Mucosa of gallbladder (tissue), 1 donor: ENCODE measurements at places on chromosomes 1 and 21. TPM values are rescaled to one million over a fixed set of nuclear protein-coding genes. Genes with fewer than 3 reads are reported as not detected.

GRCh38 chr1:156618853-156619581 is at the start of gene HAPLN2:
Gene HAPLN2, plus strand, starts transcription at chr1:156619415. Its CDS starts 4,076 bp downstream, at chr1:156623491.
- DNase-seq, result no peak

GRCh38 chr1:168333562-168334276 is 53.0 kb downstream of the TBX19 start:
- no peak for DNase-seq

GRCh38 chr1:221150996-221151395 is 271.8 kb downstream of the HLX start:
- DNase-seq, result no peak

GRCh38 chr1:241660424-241660972 is 8.4 kb downstream of the WDR64 start:
- no peak for DNase-seq

GRCh38 chr1:215772151-215772550 is 205.0 kb downstream of the KCTD3 start:
- DNase-seq, result no peak

DNA sequence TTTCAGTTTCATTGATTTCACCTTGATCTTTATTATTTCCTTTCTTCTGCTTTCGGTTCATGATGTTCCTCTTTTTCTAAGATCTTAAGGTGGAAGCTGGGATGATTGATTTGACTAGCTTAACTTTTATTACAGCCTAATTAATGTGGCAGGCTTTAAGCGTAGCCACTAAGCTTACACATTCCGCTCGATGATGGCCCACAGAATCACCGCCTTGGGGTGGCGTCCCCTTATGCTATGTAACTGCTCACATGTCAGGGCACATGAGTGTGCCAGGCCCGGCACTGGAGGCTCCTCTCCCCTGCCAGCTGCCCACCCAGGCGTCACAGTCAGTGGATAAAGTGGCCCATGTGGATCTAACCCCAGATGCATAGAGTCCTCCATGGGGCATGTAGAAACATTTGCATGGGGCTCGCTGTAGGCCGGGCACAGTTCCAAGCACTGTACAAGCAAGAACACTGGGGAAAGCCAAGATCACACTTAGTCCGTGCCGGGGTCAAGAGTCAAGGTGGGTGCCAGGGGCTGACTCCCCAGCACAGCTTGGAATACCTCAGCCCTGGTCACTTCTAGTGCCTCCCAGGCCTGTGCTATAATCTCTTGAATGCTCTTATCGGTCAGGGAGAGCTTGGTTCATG is 41.7 kb downstream of the PKNOX1 start:
- no peak for DNase-seq

DNA sequence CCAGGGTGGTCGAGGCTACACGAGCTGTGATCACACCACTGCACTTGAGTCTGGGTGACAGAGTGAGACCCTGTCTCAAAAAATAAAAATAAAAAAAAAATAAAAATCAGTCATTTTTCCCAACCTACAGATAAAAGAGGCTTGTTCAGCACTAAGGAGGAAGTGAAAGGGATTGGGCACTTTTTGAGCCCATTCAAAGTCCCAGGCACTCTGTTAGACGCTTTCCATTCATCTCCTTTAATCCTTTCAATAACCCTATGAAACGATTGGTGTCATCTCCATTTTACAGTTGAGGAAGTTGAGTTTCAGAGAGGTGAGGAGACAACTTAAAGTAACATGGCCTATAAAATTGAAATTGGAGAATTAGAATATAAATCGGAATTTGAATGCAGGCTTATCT is 10.4 kb upstream of the AGO4 start:
- DNase-seq, result no peak

DNA sequence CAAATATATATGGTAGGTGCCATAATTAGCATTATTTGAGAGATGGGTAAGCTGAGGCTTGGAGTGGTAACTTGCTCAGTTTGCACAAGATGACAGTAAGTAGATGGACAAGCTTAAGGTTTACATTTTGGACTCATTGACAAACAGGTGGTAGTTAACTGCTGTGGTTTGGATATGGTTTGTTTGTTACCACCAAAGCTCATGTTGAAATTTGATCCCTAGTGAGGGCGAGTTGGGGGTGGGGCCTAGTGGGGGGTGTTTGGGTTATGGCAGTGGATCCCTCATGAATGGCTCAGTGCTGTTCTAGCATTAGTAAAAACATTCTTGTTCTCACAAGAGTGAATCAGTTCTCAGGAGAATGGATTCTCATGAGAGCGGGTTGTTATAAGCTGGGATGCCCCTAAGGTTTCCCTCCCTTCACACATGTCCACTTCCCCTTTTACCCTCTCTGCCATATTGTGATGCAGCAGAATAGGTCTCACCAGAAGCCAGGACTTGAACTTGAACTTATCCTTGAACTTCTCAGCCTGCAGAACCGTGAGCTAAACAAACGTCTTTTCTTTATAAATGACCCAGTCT is 6.6 kb upstream of the PRRX1 start:
- DNase-seq, result no peak

GRCh38 chr1:162397943-162398560 is 13.9 kb downstream of the SH2D1B start:
- DNase-seq, result no peak

DNA sequence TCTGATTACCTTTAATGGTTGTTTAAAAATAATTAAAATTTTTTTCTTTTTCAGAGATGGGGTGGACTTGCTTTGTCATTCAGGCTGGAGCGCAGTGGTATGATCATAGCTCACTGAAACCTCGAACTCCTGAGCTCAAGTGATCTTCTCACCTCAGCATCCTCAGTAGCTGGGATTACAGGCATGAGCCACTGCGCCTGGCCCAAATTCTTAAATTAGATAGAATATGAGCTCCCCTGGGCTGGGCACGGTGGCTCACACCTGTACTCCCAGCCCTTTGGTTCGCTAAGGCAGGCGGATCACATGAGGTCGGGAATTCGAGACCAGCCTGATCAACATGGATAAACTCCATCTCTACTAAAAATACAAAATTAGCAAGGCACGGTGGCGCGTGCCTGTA is 17.0 kb downstream of the CERS2 start:
- no peak for DNase-seq

- DNase-seq, result no peak
Measured at GRCh38 chr21:17391811-17392340, 121.0 kb upstream of the CXADR start.

- no peak for DNase-seq
Measured at GRCh38 chr21:35159881-35160280, 110.8 kb upstream of the RUNX1 start.

- no peak for DNase-seq
Measured at GRCh38 chr1:23485002-23485332, 988 bp upstream of the ASAP3 start.

GRCh38 chr1:91428182-91428798 is 23.7 kb upstream of the HFM1 start:
- no peak for DNase-seq

GRCh38 chr1:212438831-212439237 is 6.1 kb downstream of the NENF start:
- DNase-seq, result no peak

- DNase-seq, result no peak
Measured at GRCh38 chr21:25709684-25710265, 24.9 kb downstream of the ATP5PF start.

- no peak for DNase-seq
Measured at GRCh38 chr1:77976433-77977076, 2.3 kb downstream of the FUBP1 start.

DNA sequence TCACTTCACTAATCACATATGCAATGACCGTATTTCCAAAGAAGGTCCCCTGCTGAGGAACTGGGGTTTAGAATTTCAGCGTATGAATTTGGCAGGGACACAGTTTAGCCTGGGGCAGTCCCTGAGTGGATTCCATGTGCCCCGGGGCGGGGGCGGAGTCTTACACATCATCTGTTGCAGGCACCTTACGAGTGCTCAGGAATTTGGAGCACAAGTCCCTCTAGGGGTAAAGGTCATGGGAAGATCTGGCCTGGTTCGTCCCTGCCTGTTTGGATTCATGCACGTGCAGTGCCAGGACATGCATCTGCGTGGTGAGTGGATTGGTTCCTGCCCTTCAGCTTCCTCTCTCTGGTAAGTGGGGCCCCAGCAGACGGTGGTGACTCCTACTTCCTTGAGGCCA is 208.3 kb upstream of the C1orf174 start:
- no peak for DNase-seq

DNA sequence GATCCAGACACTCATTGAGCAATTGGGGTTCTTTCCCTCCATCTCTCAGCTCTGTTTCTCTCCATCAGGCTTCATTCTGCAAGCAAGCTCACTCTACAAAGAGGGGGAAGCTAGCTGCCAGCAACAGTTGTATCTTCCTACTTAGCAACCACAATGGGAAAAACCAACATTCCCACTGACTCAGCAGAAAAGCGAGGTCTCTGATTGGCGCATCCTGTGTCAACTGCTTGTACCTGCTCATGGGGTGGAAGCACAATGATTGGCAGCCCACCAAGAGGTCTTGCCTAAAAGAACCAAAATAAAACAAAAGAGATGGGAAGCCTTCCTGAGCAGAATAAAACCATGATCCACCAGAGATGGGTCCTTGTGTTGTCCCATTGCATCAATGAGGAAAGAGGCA is 4.0 kb upstream of the CDA start:
- DNase-seq, result no peak

Gene GJA8
- not detected for total RNA-seq

Gene VAV3
- 2.4 TPM for total RNA-seq

Gene HMGB4
- not detected for total RNA-seq

Gene APOBEC4
- total RNA-seq, result not detected
